HFFc6 (cell line): ENCODE measurements at places on chromosomes 5 and 9.

- peak; percentile 21 for DNase-seq
These were observed 4.2 kb downstream of the DOCK2 start for GRCh38 chr5:169641253-169641652.

DNA sequence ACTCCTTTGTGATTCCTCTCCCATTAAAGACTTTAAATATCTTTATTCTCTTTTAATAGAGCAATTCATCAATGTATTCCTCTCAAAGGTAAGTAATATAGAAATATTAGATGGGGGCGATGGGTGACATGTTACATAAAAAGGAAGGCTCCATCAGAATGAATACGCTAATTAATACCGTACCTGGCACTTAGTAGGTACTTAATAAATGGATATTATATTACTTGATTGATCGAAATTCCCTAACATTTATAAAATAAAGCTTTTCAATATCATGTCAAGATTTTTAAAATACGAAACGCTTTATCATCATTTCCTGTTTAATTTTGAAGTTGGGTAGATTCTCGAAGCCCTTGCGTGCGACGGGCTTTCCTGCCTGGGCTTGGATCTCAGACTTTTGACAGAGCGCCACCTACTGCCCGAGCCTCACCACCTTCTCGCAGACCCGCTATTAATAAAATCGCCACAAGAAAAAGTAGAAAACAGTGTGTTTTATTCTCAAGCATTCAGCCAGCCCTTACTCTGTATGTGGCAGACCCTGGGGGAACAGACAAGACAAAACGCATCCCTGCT is 99.4 kb downstream of the C5orf15 start:
- peak; percentile 57 for DNase-seq

DNA sequence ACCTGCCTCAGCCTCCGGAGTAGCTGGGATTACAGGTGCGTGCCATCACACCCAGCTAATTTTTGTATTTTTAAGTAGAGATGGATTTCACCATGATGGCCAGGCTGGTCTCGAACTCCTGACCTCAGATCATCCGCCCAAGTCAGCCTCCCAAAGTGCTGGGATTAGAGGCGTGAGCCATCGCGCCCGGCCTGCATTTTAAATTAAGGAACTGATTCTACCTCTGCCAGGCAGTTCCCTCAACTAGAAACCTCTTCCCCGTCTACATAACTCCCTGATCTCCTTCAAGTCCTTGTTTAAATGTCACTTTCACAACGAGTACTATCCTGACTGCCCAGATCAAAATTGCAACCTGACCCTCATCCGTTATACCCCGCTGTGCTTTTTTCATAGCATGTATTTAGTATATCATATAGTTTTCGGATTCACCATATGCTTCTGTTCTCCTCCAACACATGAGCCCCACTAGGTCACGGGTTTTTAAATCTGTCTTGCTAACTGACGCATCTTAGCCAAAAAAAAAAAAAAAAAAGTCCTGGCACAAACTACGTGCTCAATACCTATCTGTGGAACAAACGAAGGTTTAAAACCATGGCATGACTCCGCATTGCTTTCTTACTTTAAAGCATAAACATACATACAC is 858 bp upstream of the SOWAHA start:
- DNase-seq, result no peak

DNA sequence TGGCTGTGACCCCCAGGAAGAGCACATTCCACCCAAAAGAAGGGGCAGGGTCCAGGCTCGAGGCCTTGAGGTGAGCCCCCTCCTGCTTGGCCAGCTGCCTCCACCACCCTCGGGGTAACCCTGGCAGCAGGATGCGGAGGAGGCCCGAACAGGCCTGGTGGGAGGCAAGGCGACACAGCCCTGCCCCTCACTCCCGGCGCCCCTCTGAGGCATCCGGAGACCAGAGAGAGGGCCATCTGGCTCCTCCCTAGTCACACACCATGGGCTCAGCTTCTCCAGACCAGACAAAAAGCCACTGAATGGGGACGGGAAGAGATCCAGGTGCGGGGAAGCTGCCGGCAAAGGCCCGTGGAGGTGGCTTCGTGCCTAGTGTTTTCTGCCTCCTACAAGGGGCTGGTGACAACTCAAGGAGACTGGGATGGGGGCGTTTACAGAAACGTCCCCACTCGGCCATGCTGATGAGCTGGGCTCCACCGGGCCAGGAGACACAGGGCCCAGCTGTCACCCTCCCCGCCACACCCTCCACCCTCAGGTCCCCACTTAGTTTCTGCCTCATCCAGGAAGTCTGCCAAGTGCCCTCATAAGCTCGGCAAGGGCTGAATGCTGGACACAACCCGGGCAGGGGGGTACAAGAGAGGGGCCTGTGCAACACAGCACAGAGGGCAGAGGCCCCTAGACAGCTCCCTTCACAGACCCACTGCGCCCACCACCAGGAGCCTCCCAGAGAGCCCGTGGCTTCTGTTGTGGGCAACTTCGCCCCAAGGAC is 41.9 kb downstream of the NACC2 start:
- DNase-seq, result no peak

DNA sequence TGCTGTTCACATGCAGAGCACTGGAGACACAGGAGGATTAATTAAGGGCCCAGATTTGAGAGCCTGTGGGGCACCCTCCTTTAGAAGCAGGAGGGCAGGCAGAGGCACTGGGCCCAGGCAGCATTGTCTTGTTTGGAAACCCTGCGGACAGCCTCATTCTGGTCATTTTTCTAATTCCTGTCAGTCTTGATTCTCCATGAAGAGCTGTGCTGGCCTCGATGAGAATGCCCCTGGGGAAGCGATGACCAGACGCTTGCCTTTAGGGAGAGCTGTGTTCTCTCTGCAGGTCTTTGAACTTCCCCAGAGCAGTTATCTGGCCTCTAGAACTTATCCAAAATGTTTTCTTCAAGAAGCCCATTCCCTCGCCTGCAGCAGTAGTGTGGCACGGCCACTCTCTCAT is 117.8 kb upstream of the PTCH1 start:
- DNase-seq, result no peak

GRCh38 chr9:15505921-15506320 is 4.8 kb downstream of the PSIP1 start:
- DNase-seq, result no peak

DNA sequence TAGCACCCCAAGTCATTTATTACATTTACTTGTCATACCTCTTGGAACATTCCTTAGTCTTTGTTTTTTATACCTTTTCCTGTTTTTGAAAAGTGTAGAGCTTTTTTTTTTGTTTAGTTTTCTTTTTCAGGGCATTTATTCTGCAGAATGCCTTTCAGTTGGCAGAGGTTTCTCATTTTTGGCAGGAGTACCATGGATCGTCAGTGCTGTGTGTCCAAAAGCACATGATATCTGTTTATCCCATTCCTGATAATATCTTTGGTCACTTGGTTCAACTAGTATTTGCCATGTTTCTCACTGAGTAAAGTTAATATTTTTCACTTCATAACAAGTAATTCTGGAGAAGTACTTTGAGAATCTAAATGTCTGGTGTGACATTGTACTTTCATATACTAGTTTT is 10.7 kb downstream of the OGN start:
- no peak for DNase-seq

DNA sequence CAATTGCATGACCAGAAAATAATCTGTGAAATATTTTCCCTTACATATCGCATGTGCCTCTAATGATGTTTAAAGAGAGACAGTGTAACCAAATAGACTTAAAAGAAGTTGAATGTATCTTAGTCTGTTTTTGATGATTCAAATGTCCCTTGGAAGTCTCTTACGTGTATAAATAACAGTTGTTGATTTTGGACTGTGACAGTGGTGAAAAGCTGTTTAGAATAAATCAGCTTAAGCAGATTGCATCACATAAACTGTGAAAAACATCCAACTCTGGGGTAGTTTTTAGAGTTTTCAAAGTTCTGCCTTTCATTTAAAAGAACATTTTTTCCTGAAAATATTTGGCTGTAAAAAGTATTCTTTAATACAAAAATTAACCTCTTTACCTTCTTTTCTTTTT is 301.1 kb downstream of the PRR16 start:
- DNase-seq, result no peak

- peak; percentile 45 for DNase-seq
These were observed 1.3 kb downstream of the ATP6V1G1 start for GRCh38 chr9:114588651-114589526.

- peak; percentile 25 for DNase-seq
These were observed 51.3 kb downstream of the SNX24 start for GRCh38 chr5:122896598-122897282.

DNA sequence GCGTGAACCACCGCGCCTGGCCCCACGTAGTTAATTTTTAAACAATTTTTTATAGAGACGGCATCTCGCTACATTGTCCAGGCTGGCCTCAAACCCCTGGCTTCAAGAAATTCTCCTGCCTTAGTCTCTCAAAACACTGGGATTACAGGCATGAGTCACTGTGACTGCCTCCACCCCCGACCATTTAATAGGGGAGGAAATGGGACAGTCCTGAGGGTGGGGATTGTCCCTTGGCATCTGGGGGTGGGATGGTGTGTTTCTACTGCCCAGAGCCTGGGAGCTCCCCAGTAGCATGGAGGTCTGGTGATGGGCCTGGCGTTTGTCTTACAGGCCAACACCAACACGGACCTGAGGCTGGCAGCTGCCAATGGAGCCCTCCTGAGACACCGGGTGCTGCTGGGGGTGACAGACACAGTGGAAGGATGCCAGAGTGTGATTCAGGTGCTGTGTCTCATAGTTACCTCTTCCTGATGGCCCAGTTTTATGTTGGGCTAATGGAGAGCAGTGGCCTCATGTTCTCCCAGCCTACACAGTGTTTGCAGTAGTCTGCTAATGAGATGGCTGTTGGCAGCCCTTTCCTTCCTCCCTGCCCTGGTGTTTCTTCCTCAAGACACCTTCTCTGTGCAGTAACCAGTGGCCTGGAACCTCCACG is 22.5 kb downstream of the TMEM268 start:
- DNase-seq, result no peak

DNA sequence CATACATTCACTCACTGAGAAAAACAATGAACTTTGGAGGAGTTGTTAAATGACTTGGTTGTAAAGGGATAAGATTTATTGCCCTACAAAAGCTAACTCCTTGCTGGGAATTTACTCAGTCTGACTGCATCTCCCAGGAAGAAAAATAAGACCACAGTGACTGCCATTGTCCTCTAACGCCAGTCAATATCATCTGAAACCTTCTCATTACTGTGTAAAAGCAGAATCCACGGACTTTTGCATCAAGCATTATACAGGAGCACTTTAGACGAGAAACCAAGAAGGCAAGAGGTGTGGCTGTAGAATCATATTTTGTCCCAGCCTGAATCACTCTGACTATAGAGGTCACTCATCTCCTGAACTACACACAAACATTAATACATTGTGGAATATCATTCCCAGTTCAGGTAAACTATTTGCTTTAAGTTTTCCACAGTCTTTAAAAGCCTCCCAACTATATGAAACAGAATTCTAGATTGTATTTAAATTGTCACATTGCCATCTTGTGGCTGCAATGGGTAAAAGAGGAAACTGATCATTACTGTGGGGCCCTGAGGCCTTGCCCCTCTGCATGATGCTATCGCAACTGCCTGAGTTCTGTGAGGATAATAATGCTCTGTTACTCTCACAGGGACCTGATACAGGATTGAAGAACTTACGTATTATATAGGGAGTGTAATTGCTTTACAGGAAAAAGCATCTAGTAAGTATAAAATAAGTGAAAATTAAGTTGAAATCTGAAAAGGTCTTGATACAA is 142.9 kb downstream of the SLCO4C1 start:
- no peak for DNase-seq

DNA sequence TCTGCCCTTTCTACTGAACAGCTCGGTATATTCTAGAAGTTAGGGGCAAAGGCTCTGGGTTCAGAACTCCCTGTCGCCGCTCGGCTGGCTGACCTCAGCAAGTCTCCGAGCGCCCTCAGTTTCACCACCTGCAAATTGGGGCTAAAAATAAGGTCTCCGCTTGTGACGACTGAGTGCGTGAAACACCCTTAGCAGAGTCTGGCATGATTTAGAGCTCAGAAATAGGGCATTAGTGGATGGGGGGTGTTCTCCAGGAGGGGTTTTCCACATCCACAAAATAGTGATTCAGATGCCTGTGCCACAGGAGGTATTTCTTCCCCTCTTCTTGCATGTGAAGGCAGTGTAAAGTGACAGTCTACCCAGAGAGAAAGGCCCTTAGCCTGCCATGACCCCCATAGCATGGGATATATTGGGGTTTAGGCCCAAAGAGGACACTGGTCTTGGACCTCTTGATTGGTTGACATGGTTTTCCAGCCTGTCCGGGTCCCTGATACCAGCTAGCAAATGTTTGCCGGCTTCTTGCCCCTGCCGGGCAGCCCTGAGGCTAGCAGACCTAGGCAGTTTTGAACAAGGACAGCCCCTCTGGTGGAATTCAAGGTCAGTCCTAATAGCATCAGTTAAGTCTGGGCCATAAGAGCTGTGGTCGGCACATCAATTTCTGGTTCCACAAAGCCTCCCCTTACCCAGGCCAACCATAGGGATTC is 1.4 kb downstream of the ERGIC1 start:
- DNase-seq, result no peak
